NCI-H2029 treated with DMSO at 0.1 percent for 48 hours (cell line): ENCODE measurements at places on chromosomes 3 and 15.

DNA sequence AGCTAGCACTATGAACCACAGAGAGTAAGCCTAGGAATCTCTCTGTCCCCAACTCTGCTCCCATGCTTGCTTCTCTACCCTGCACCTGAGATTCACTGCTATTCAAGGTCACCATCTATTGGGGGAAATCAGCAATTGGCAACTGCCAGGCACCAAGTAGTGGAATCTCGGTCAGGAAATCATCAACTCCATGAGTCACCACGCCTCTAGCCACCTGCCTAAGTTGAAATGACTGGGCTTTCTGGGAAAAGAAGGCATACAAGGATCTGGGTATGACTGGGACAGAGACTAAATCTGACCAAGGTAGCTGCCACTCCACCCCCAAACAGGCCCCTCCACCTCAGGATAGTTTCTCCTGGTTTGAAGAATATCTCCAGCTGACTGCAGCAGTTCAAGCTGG lies 464.1 kb upstream of the CBLB start:
- no peak for DNase-seq

DNA sequence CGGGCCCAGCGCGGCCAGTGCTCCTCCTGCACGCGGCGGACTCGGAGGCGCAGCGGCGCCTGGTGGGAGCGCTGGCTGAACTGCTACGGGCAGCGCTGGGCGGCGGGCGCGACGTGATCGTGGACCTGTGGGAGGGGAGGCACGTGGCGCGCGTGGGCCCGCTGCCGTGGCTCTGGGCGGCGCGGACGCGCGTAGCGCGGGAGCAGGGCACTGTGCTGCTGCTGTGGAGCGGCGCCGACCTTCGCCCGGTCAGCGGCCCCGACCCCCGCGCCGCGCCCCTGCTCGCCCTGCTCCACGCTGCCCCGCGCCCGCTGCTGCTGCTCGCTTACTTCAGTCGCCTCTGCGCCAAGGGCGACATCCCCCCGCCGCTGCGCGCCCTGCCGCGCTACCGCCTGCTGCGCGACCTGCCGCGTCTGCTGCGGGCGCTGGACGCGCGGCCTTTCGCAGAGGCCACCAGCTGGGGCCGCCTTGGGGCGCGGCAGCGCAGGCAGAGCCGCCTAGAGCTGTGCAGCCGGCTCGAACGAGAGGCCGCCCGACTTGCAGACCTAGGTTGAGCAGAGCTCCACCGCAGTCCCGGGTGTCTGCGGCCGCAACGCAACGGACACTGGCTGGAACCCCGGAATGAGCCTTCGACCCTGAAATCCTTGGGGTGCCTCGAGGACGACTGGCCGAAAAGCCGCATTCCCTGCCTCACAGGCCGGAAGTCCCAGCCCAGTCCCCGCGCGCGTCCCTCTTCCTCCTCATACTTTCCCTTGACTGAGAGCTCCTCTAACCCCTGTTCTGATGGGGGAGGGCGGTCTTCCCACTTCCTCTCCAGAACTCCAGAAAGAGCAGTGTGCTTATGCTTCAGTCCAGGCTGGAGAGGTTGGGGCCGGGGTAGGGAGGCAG lies 1.4 kb upstream of the IL17RC start:
- peak; percentile 83 for DNase-seq

GRCh38 chr3:50192689-50193141 lies 1.3 kb downstream of the GNAT1 start:
- DNase-seq, result no peak

DNA sequence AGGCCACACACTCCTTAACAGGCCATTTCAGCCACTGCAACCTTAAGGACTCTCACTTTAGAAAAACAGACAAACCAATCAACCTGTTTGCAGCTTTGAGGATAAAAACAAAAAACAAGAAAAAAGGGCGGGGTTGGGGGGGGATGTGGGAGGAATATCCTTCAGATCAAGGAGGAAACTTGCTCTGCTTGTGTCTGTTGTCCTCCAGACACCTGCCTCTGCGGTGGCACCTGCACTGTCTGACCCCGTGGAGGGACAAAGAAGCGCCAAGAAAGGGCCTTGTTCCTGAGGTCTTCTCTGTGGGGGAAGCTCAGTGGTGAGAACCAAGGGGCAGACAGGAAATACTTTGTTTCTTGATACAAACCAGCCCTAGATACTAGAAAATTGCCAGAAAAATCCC lies 70.5 kb downstream of the POLR2M start:
- no peak for DNase-seq

DNA sequence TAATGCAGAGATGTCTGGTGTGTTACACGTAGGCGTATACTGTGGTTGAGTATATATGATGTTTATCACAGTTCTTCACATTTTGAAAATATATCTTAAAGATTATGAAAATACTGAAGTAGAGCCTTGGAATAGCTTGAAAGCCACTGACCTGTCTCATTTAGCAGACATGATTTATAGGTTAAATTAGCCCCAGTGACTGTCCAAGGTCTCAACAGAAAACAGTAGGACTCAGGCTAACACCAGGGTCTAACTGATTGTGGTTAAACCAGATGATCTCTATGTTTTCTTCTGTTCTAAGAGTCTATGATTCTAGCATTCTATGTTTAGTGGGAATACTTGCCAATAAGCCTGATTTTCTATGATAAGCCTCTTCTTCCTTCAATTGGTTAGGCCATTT lies 166.4 kb upstream of the NR2E3 start:
- DNase-seq, result no peak

GRCh38 chr3:47005212-47006144 lies 26.0 kb downstream of the NBEAL2 start:
- no peak for DNase-seq

GRCh38 chr15:40285554-40286011 lies 2.7 kb upstream of the ANKRD63 start:
- DNase-seq, result no peak

GRCh38 chr15:87743562-87743961 lies 513.0 kb downstream of the NTRK3 start:
- no peak for DNase-seq

DNA sequence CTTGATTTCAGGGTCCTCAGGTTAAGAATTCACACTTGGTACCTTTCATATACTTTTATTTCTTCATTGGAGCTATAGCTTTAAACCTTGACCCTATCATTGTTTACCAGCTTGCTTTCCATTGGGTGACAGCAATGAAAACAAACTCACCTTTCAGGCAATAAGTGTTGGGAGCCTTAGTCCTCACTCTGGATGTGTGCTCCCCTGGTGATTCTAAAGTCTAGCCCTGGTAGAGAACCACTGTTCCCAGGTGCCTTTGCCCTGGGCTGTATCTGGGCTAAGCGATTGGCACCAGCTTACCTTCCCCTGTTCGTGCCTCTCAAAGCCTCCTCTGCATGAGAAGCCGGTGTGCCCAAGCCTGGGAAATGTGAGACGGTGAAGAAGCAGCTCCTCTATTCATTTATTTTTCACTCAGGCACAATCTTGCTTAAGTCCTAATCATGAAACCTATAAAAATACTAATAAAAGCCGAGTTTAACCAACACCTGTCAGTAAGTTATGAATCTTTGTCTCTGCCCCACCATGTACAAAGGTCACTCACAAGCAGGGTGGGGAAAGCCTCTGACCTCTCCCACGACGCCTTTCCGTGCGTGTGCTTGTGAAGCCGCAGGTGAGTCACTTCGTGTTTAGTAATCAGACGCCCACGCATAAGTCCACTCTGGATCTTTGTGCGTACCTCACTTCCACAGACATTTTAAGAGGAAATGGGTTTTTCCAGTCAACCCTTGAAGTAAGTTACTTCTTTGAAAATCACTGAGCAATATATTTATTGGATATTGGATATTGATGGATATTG lies 12.8 kb upstream of the ARRDC4 start:
- no peak for DNase-seq

- DNase-seq, result peak; percentile 37
These were observed 6.0 kb upstream of the PLCB2 start for GRCh38 chr15:40313531-40314398.

- no peak for DNase-seq
These were observed 37.3 kb upstream of the PRTG start for GRCh38 chr15:55780292-55780691.

GRCh38 chr15:52103217-52104207 lies 9.1 kb downstream of the BCL2L10 start:
- DNase-seq, result no peak

DNA sequence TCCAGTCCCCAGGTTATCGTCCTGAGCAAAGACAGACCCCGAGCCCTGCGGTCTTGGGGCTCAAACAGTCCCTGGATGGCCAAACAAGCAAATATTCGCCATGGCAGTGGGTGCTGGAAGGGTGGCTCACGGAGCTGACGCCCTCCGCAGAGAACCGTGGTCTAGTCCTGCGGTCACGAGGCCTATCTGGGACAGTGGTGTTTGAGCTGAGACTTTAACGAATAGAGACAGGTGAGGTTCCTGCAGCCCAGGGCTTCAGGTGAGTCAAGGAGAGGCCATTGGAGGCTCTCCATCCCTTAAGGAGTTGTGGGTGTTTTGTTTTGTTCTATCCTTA lies 399 bp upstream of the SUCLG2 start:
- no peak for DNase-seq

GRCh38 chr3:30167541-30168011 lies 438.8 kb upstream of the TGFBR2 start:
- DNase-seq, result no peak
